ENCODE measurements at places on chromosomes 1 and 21.

GRCh38 chr21:44391345-44392091 is 38.1 kb downstream of the TRPM2 start:
- DNase-seq = peak; percentile 12

- no peak for DNase-seq
Measured at GRCh38 chr1:866095-866494, 57.6 kb upstream of the SAMD11 start.

DNA sequence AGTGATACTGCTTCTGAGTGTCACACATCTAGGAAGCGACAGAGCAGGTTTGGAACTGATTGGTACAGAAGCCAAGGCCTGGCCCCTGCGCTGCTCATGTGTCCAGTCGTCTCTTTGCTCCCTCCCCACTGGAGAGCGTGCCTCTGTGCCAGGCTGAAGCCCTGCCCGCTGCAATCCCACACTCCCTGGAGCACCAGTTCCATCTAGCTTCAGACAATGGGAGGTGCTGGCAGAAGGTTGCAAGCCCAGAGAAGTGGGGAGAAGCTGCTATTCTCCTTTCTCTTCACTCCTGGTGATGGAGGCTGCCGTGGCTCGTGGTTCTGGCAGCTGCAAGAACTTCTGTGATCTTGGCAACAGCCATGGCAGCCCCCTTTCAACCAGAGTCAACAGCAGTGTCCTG is 250.9 kb downstream of the MATN1 start:
- no peak for DNase-seq

DNA sequence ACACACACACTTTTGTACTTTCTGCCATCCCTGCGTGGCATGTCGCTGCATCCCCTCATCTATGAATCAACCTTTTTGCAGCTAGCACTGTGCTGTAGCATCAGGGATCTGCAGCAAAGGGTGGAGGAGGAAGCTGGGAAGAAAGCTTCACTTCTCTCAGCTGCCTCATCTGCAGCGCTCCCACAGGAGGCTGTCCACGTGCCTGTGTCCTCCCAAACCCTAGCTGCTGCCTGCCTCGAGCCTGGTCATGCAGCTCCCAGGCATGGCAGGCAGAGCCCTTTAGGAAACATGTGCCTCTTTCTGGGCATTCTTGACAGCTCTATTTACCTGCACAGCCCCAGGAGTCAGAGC is 262.1 kb upstream of the SGIP1 start:
- DNase-seq = no peak

DNA sequence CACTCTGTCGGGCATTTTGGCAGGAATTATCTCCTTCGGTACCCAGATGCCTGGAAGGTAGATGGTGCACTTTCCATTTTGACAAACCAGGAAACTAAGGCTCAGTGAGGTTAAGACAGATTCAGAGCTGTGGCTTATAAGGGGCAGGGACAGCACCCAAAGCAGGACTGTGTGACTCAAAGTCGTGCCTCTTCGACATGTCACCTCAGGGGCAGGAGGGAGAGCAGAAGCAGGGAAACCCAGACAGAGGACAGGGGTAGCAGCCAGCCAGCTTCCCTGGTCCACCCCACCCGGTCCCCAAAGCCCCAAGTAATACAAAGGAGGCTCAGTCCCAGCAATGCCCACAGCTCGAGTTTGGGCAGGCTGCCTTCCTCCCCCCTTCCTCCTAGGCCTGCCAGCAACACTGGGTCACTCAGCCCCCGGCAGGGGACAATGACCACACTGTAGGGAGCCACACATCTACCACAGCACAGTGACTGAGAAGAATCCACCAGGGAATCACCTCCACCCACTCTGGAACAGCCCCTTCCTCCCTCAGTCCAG is 2.5 kb downstream of the RHOC start:
- no peak for DNase-seq

DNA sequence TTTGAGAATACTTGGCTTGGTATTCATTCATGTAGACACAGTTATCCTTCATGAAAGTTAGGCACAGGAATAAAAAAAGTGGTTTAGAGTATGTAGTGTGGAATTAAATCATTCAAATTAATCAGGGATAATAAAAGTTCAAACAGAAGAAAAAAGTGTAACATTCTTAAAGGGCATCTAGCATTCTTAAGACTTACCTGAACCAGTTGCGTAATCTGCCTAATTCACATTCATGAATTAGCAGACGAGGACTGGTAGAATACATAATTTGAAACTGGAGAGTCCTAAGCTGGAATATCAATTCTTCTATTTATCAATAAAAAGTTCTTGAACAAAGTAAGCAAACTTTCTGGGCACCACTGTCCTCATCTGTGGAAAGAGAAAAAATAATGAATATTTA is 157.0 kb upstream of the DEPDC1 start:
- no peak for DNase-seq

- DNase-seq = no peak
Measured at GRCh38 chr1:109792056-109792831, 28.5 kb upstream of the EPS8L3 start.

Measured in bone marrow (tissue), 2 donors.